Stimulated activated CD4-positive, alpha-beta T cell treated with anti-CD3 and anti-CD28 coated beads, Interleukin-2, amount 100 ng/mL, for 4 hours (primary cell): ENCODE measurements at places on chromosomes 5 and 9.

DNA sequence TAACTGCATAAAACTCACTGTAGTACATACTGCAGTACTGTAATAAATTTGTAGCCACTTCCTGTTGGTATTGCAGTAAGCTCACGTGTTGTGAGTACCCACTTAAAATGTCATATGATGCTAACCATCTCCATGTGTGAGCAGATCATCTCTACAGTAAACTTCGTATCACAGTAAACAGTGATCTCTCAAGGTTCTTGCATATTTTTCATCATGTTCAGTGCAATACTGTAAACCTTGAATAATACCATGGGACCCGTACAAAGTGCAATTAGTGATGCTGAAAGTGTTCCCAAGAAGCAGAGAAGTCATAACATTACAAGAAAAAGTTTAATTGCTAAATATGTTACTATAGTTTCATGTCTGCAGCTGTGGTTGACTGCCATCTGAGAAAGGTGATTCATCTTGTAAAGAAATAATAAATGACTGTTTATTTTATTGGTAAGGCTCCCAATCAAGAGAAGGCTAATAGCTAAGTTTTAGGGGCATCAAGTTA lies 253.8 kb upstream of the POU5F2 start:
- DNase-seq = no peak

DNA sequence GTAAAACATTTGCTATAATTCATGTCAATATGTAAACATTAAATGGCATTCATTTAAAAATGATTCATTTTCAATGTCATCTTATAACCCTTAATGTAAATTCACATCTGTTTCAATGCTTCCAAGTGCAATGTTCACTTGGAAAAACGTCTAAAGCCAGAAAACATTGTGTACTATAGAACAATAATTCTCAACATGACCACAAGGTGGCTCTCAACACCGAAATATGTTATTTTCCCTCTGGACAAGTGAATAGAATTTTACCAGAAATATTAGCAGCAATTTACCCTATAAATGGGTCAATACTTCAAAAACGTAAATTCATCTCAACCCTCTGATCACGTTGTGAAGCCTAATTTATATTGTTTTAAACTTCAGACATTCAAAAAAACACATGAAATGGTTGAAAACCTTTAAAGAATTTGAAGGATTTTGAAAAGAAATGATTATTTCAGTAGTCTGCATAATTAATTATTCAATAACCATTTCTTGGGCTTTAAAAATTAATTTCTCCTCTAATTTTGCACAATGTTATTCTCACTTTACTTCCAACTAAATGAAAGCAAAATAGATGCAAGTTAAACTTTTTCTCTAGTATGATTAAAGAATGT lies 11.0 kb downstream of the CDH10 start:
- no peak for DNase-seq

GRCh38 chr9:28841775-28842174 lies 1268.5 kb upstream of the C9orf72 start:
- no peak for DNase-seq

DNA sequence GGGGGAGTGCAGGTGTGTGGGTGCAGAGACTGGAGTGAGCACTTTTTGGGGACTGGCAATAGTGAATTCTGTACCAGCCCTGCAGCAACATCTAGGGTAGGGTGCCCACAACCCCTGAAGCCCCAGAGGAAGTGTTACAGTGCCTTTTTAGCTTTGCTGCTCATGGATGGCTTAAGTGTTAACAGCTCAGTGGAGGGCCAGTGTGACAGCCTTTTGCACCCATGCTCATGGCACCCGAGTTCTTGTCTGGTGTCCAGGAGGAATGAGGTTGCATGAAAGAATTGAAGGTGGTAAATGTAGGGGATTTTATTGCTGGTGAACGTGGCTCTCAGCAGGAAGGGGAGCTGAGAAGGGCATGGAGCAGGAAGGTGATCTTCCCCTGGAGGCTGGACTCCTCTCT lies 107.3 kb downstream of the MRPL36 start:
- DNase-seq = no peak

DNA sequence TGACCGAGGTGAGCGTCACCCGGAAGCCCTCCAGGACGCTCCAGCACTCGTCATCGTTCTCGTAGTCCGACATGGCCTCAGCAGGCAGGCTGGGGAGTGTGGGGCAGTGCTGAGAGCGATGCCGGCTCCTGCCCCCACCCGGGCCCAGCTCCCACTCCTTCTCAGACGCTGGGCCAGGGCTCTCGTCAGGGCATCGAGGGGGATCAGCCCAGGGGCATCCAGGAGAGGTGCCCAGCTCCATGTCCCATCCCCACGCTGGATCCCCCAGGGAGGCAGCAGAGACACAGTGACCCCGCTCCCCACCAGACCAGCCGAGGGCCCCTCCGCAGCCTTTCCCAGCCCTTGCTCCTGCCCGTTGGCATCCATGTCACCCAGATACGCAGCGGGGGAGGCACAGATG lies 1.5 kb downstream of the CARD9 start:
- DNase-seq = no peak
